ENCODE measurements at places on chromosomes 7 and 10.
A peak's percentile ranks its signal among the peaks of the same experiment; 100 is the strongest.

DNA sequence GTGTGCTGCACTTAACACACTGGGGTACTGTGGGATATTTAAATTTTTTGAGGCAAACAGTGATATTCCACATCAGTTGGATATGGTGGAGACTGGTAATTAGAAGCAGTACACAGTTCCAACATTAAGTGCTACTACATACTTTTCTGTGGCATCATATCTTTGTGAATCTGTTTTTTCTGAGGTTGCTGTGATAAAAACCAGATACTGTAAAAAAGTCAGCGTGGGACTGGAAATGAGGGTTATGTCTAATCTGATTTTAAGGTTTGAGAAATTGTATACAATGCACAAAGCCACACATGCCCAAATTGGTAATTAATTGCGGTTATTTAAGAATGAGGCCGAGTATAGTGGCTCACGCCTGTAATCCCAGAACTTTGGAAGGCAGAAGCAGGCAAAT, 41.2 kb downstream of the TBC1D12 start:
- DNase-seq, result no peak

GRCh38 chr7:146864644-146865043, 748.0 kb downstream of the CNTNAP2 start:
- no peak for DNase-seq

- DNase-seq, result no peak
Observed at GRCh38 chr10:60281792-60282353, 107.8 kb downstream of the ANK3 start.

DNA sequence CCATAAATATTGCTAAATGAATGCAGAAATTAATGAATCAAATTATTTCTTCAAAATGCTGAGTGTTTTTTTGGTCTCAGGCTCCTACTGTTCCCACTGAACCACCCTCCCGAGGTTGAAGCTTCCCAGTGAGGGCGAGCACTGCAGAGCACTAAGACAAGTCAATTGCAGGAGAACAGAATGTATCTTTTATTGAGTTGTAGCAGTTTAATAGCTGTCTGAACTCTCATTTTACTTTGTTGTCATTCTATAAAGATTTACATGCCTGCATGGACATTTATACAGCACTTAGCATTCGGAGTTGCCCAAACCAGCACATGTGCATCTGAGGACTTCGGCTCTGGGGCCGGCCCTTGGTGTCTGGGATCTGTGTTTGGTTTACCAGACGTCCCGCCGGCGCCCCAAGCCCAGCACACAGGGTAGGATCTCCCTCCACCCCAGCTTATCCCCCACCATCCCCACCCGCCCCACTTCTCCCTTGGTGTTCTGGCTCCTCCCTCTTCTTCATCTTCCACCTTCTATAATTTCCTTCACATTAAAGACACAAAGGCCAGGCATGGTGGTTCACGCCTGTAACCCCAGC, 211.0 kb upstream of the SH2B2 start:
- DNase-seq, result no peak

DNA sequence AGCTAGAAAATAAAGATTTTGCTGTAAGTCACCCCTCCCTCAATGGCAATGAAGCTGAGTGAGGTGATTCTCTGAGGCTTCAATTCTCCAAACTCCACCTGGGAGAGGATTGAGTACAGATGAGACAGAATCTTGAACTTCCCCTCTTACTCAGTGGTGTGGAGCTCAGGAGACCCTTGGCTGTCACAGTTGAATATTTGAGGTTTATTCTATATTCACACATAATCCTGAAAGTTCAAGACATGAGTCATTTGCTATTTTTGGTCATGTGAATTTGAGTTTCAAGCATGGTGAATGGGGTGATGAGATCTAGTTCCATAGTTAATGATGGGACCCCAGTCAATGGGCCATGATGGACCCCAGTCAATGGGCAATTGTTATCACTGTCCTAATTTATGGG, 13.9 kb upstream of the TECTB start:
- no peak for DNase-seq

GRCh38 chr7:6623589-6624245, 8.3 kb downstream of the ZNF853 start:
- DNase-seq, result no peak

GRCh38 chr10:1149793-1150637, 93.8 kb downstream of the WDR37 start:
- DNase-seq, result no peak

GRCh38 chr7:40850017-40850416, 715.2 kb downstream of the SUGCT start:
- no peak for DNase-seq

DNA sequence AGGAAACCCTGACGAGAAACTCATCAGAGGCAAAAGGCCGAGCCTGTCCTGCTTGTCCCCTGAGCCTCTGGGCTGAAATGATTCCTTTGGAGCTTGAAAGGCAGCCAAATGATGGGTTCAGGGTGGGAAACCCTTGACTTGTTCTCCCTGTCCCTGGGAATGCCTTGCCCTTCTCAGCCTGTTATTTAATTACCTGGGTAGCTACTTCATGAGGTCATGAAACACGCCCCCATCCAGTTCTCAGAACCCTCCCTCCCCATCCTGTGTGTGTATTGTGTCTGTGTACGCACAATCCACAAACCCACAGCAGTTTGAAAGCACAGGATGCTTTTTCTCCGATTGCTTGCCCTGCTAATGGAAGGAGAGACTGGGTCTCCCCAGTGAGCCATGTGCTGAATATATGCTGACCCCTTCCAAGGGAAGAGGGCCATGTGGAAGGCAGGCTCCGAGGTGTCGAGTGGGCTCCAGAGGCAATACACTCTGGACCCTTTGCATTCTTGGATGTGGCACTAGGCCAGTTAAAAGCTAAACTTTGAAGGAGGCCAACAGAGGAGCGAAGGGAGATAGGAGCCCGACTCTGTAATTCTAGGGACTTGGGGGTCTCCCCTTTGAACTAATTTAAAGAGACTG, 10.6 kb downstream of the DUSP5 start:
- no peak for DNase-seq

GRCh38 chr10:81914736-81915503, 39.9 kb downstream of the NRG3 start:
- DNase-seq, result no peak

- DNase-seq, result no peak
Observed at GRCh38 chr10:95451568-95452524, 109.3 kb downstream of the SORBS1 start.

GRCh38 chr7:120547605-120548004, 274.6 kb downstream of the KCND2 start:
- no peak for DNase-seq

- no peak for DNase-seq
Observed at GRCh38 chr7:134667899-134668298, 21.2 kb downstream of the BPGM start.

- no peak for DNase-seq
Observed at GRCh38 chr10:88120075-88120474, 256.6 kb downstream of the PTEN start.

- peak; percentile 29 for DNase-seq
Observed at GRCh38 chr10:5975641-5976473, 1.5 kb downstream of the IL15RA start.

- no peak for DNase-seq
Observed at GRCh38 chr10:23314835-23315239, 29.8 kb downstream of the C10orf67 start.

GRCh38 chr10:18508587-18508986, 142.8 kb downstream of the NSUN6 start:
- DNase-seq, result no peak

- no peak for DNase-seq
Observed at GRCh38 chr10:96577069-96577468, 9.7 kb downstream of the TM9SF3 start.

DNA sequence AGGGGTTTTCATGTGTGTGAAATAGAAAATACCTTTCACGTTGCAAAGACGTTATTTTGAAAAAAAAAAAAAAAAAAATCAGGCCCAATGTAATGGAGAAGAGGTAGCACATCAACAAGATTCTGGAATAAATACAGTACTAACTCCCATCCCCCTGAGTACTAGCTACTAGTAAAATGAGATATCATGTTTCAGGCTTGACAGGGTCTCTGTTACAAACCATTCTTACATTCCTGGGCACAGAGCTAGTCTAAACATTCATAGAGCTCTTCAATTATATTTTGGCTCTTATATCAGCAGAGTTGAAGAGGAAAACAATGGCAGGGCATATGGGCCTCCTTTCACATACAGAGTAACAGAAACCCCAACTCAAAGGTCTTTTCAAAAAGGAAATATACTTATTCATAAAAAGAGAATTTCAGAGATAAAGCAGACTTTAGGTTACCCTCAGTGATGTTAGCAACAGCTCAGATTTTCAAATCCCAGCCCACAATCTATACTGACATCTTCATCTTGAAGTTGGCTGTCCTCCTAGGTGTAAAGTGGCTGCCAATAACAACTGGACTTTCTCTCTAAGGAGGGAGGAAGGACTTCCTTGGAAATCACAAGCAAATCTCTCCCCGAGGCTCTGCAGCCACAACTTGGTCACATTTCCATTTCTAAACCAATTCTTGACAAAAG, 18.6 kb downstream of the C7orf33 start:
- DNase-seq, result no peak

- DNase-seq, result no peak
Observed at GRCh38 chr10:132098539-132099388, 33.0 kb downstream of the JAKMIP3 start.

GRCh38 chr7:122675011-122675410, 23.9 kb downstream of the RNF133 start:
- no peak for DNase-seq

- no peak for DNase-seq
Observed at GRCh38 chr7:27102581-27103442, at the start of gene HOXA2. Gene HOXA2, minus strand, starts transcription at chr7:27102683. Its CDS starts 183 bp downstream, at chr7:27102500.

DNA sequence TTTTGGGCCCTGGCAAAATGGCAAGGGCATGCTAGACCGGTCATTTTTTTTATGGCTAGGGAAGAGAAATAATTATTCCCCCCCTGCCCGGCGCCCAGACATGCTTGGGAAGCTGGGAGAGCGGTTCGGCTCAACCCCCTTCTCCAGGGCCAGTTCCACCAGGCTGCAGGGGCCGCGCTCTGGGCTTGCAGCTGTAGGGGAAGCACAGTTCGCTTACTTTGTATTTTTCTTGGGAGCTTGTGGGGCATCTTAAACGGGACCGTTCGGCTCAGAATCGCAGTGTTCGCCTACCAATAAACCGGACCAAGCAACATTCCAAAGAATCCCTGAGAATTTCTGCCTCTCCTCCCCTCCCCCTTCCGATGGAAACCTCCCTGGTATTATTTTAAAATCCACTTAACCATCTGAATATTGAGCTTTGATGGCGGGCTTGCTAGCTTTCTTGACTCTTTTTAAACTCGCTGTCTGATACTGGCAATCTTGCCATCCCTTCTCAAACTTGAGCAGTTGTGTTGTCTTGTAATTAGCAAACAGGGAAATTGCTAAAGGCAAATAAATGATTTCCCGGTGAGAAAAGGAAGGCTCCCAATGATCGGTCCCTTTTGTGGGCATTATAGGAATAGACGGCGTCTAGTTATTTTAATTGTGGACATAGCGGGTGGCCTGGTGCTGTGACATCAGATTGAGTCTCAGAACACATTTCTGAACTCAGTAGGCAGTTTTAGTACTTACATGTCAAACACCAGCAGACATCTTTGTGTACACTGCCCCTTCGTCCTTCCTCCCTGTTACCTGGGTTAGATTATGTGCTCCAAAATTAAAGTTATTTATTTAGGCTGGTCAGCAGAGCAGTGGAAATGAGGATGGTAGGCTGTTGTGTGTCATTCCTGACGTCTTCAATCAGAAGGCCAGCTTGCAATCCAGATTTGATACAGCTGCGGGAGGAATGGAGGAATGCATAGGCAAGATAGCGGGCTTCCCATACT, 3.4 kb downstream of the TCF7L2 start:
- no peak for DNase-seq

DNA sequence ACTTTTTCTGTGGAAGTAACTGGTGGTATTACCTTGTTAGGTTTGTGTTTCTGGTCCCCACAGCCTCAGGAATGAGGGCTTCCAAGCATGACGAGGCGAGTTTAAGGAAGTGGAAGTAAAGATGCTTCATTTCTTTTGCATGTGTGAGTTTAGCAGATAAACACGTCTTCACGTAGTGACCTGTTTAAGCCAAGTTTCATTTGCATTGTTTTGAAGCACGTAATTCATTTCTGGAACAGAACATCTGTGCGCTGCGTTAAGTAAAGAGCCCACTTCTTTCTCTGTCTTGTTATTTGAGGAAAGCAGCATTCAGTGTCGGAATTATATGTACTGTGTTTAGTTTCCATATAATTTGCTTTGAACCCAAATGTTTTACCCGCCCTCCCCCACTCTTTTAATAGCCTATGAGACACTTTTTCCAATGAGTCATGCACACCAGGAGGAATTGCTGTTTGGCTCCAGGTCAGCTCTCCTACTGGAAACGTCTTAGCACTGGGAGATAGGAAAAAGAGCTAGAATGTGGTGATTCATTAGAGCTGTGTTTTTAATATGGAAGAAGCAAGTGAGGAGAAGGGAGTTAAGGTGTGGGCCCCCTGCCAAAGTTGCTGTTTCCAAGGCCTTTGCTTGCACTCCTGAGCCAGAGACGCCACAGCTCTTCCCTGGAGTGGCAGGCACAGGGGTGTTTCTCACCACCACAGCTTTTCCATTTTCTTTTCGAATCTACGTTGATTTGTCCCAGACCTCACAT, 36.7 kb downstream of the BTBD16 start:
- DNase-seq, result no peak

DNA sequence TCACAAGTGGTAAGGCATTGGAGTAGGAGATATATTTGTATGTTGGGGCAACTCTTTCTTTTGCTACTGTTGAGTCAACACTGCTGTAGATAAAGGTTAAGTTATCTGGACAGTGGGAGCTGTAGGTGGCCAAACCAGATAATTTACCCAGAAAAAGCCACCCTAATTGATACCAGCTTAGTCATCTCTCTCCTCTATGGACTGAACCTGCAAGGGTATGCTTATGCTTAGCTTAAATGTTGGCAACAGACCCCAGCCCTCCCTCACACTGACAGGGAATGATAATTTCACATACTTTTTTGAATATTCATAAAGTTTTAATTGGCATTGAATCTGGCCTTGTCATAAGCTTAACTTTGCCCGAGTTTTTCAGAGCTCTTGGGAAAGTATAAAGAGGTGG, 66.3 kb downstream of the CREB5 start:
- no peak for DNase-seq

- DNase-seq, result no peak
Observed at GRCh38 chr7:45663167-45663921, 89.2 kb downstream of the ADCY1 start.

GRCh38 chr10:23403719-23404118, 35.2 kb upstream of the OTUD1 start:
- no peak for DNase-seq

- no peak for DNase-seq
Observed at GRCh38 chr7:17832242-17832641, 108.1 kb downstream of the SNX13 start.

DNA sequence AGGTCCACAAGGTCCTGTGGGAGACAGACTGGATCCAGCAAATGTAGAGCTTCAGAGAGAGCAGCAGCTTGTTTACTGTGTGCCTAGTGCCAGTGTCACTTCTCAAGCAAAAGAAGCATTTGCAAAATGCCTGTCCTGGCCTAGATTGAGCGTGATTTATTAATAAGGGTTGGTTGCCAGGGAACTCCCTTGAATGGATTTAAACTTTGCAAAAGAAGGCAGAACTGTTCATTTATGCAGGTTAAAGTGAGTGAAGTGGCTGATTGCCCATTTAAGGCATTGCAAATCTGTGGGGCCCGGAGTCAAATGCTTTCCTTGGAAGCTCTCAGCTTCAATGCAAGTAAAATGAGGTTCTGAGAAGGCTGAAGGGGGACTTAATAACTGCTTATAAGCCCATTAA, 71.3 kb downstream of the CDHR3 start:
- DNase-seq, result no peak

GRCh38 chr7:2759736-2760097, 71.7 kb downstream of the AMZ1 start:
- DNase-seq, result no peak

GRCh38 chr7:23709081-23709750, 803 bp upstream of the STK31 start:
- DNase-seq, result no peak

GRCh38 chr7:27933671-27934565, 194.0 kb downstream of the TAX1BP1 start:
- DNase-seq, result no peak

Measured in stimulated activated CD4-positive, alpha-beta T cell treated with anti-CD3 and anti-CD28 coated beads, TNF-alpha, amount 100 ng/mL, for 4 hours (primary cell).